Right renal cortex interstitium (tissue), 3 donors: ENCODE measurements at places on chromosomes 16 and 17. TPM values are rescaled to one million over a fixed set of nuclear protein-coding genes. Genes with fewer than 3 reads are reported as not detected.

DNA sequence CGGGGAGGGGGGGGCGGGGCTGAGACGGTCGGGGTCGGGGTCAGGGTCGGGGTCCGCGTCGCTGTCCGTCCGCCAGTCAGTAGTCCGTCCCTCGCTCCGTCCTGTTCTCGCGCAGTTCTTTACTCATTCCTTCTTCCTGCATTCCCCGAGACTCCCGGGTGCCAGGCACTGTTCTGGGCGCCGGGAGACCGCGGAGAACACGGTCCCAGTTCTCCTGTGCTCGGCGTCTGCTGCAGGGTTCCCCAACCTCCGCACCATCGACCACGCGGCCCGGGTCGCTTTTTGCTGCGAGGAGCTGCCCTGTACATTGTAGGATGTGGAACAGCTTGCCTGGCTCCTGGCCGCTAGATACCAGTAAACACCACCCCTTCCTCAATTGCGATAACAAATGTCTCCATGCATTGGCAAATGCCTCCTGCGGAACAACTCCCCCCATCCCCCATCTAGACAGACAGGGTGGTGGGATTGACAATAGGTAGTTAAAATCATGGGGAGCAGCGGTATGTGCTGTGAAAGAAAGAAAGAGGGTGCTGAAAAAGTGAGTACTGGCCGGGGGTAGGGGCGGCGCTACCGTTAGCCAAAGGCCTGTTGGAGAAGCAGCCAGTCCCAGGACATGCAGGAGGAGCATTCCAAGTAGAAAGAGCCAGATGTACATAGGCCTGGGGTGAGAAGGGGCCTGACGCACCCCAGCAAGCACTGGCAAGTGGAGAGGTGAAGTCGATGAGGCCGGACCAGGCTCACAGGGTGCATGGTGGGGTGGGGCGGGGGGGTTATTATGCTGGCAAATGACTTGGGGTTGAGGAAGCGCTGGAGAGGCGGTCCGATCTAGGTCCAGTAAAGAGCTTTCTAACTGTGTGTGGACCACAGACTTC is 631 bp downstream of the TRAF7 start:
- DNase-seq, result no peak

Gene G6PC3
- polyA plus RNA-seq, result 78.6 TPM

DNA sequence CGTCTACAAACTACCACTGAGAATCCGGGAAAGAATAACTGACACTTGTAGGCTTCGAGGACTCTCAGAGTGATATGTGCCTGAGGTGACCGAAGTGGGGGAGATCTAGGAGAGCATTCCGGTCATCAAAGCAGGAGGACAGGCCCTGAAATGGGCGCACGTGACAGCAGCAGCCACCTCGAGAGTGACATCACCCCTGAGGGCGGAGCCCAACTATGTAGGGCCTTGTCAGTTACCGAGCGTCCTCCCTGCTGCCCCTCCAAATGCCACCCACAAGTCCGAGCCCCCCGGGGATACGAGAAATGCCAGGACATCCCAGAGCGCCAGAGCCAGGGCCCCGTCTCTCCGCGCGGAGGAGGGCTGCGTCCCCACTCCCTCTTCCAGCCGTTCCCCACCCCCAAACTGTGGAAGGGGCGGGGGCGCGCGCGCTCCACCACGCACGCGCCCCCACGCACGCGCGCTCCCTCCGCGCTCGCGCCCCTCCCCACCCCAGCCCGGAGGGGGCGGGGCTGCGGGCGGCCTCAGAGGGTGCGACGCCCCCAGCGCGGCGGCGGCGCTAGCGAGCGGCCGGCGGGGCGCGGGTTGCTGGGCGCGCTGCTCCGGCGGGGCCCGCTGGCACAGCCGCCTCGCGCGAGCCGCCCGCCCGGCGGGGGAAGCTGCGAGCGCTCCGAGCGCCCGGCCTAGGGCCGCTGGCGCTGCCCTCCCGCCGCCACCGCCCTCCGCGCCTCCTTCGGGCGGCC is at the start of gene TANC2:
Gene TANC2, plus strand, starts transcription at position 550 of the 740 bp plus-strand sequence. CDS start 43,325 bp downstream, outside the sequence.
- peak; percentile 72 for DNase-seq

- DNase-seq, result no peak
These were observed 9.8 kb downstream of the CPD start for GRCh38 chr17:30388321-30389179.

DNA sequence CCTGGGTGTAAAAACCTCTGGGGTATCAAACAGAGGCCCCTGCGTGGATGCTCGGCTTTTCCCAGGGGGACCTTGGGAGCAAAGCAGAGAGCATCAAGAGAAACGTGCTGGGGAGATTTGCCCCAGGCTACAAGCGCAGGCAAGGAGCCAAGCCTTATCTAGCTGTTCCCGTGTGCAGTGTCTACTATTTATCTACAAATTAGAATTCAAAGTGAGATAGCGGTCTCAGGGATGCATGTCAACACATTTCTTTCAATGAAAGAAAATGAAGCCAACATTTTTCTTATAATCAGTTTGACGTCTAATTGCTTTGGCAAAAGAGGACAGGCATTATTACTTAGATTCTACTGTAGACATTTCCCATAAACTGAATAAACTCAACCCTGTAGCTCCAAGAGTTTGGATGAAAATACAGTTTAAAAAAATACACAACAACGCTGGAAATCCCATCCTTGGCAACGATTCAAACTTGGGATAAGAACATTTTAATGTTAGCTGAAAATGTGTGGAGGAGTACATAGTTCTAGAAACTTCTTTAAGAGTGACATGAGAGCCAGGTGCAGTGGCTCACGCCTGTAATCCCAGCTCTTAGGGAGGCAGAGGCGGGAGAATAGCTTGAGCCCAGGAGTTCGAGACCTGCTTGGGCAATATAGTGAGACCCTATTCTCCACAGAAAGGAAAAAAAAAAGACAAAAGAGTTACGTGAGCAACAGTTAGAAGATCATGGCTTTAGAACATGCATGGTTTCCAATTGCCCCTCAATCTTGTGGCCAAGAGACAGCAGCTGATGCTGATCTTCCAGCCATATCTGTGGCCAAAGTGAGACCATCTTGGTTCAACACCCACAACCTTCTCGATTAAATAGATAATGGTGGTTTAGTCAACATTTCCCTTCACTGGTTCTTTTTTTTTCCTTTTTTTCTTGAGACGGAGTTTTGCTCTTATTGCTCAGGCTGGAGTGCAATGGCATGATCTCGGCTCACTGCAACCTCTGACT is 7.2 kb downstream of the SPNS3 start:
- peak; percentile 20 for DNase-seq

DNA sequence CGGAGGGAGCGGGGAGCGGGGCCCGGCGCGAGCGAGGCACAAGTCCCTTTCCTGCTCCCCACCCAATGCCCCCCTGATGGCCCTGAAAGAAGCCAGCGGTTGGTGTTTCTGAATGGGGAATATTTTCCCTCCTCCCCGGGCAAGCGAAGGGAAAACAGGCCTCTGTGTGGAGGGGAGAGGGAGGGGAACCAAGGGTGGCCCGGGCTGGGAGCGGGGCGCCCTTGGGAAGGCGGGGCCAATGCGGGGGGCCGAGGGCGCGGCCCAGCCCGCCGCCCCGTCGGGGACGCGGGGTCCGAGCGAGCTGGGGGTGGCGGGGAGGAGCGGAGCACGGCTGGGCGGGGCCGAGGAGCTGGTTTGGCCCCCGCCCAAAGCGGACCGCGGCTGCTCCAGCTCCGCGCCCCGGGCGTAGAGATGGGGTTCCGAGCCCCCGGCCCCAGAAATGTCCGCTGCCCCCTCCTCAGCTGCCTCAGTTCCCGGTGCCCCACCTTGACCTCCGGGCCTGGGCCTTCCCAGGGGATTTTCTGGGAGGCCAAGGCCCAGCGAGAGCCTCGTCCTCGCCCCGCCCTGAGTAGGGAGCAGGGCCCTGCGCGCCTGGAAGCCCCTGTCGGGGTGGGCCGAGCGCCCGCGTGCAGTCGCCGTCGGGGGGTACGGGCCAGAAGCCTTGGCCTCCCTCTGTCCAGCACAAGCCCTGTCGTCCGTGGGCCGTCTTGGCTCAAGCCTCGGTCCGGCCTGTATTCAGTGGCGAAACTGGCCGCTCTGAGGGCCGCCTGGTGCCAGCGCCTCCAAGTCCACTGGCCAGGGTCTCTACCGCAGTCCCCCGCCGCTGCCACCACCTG is 3.9 kb upstream of the HEXIM1 start:
- DNase-seq, result no peak

- no peak for DNase-seq
These were observed 222.5 kb upstream of the GSE1 start for GRCh38 chr16:85390511-85391174.

Gene KRT20
- not detected for polyA plus RNA-seq

DNA sequence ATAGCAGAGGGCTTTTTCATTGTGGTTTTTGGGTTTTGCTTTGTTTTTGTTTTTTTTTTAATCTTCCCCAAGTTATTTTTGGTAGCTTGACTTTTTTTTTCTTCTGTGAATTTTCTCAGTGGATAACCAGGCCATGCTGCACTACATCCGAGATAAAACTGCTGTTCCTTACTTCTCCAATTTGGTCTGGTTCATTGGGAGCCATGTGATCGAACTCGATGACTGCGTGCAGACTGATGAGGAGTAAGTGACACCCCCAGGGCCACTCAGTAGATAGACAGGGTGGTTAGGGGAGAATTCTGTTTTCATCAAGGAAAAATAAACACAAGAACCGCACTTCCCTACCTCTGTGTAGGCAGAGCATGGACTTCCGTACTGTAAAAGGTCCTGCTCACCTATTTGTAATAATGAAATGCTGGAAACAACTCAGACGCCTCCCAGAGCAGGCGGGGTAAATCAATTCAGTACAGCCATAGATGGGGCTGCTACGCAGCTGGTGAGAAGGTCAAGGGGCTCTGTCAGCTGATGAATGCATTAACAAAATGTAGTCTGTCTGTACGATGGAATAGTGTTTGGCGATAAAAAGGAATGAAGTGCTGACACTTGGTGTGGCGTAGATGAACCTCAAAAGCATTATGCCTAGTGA is 28.6 kb downstream of the CLEC16A start:
- no peak for DNase-seq

GRCh38 chr17:47844227-47844626 is 3.2 kb upstream of the SCRN2 start:
- no peak for DNase-seq

- DNase-seq, result no peak
These were observed 65.3 kb upstream of the MYOCD start for GRCh38 chr17:12600349-12600748.

DNA sequence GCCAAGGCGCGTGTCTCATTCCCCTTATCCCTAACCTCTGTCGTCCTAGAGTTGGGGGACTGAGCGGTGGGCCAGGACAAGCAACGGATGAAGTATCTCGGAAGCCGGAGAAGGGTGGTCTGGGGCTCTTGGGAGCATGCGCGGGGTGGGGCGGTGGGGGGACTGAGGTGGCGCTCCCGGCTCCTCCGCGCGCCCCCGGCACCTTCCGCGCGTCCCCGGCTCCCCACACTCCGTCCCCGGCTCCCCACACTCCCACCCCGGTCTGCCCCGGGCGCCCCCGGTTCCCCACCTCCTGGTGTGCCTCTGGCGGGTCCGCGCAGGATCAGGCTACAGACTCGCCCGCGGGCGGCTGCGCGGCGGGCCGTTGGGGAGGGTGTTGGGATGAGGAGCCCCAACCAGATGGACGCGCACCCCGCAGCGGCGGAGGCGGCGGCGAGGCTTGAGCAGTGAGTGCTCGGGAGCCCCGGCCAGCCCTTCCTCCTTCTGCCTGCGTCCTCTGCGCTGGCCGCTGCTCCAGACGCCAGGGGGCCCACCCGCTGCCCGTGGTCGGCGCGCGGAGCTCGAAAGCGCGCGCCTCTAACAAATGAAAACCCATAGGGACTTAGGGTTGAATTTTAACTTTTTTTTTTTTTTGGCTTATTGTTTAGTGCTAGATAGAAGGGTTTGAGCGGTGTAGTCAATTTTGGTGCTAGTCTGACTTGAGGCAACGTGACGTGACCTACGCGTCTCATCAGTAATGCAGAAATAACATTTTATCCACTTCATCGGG is 5.6 kb upstream of the CRYM start:
- DNase-seq, result no peak

DNA sequence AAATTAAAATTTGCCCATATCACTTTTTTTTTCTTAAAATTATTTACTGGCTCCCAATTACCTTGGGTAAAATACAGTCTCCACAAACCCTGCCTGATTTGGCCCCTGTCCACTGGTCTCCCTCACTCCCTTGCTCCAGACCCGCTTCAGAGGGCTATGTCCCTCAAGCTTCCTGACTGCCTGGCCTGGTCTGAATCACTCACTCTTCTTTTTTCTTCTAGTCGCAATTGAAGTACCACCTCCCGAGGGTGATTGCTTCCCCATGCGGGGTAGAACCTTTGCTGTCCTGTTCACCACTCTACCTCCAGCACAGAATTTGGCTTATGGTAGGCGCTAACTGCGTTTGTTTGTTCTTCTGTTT is 598 bp upstream of the PGAP3 start:
- no peak for DNase-seq

GRCh38 chr16:11950388-11950787 is 8.5 kb upstream of the NPIPB2 start:
- DNase-seq, result no peak

DNA sequence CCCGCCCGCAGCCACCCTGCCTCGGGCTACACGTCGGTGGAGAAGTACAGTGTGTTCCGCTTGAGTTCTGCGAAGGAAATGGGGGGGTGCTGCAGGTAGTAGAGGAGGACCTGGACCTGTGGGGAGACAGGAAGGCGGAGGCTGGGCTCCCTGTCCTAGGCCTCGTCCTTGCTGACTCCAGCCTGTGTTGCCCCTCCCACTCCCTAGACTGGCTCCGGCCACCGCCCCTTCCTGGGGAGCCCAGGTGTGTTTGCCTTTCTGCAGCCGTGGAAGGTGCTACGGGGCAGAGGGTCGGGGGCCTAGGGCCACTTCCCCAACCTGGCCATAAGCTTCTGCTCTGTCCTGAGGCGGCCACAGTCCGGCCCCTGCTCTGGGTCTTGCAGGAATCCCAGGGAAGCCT is 9.1 kb downstream of the TIMM22 start:
- DNase-seq, result no peak

Gene TNFSF12
- polyA plus RNA-seq, result 24.1 TPM

DNA sequence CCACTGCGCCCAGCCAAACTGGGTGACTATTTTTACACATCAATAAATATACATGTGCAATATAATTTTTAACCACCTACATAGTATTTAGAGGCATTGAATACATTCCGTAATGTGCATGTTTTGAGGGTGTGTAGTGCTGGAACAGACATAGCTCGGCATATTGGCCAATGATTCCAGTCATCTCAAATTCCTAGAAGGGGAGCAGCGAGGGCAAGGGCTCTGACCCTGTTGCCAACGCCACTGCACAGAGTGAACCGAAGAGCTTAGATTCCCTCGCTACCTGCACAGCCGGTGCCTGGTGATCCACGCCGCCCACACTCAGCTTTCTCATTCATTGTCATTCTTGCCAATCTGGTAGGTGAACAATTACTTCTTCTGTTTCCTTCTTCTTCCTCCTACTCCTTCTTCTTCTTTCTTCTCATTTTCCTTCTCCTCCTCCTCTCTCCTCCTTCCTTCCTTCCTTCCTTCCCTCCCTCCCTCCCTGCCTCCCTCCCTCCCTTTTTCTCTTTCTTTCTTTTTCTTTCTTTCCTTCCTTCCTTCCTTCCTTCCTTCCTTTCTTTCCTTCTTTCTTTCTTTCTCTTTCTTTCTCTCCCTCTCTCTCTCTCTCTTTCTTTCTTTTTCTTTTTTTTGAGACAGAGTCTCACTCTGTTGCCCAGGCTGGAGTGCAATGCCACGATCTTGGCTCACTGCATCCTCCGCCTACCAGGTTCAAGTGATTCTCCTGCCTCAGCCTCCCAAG is 26.3 kb upstream of the ATP2A3 start:
- DNase-seq, result no peak

- no peak for DNase-seq
These were observed 43.8 kb upstream of the ATP2A3 start for GRCh38 chr17:4008082-4008435.

GRCh38 chr17:59941131-59941530 is 23.4 kb downstream of the RNFT1 start:
- DNase-seq, result no peak

Gene PRSS53
- 0.82 TPM for polyA plus RNA-seq
